ENCODE measurements at places on chromosomes 11 and 22.

- DNase-seq: no peak
Measured at GRCh38 chr11:84452211-84452610, 1166.0 kb upstream of the CCDC90B start.

DNA sequence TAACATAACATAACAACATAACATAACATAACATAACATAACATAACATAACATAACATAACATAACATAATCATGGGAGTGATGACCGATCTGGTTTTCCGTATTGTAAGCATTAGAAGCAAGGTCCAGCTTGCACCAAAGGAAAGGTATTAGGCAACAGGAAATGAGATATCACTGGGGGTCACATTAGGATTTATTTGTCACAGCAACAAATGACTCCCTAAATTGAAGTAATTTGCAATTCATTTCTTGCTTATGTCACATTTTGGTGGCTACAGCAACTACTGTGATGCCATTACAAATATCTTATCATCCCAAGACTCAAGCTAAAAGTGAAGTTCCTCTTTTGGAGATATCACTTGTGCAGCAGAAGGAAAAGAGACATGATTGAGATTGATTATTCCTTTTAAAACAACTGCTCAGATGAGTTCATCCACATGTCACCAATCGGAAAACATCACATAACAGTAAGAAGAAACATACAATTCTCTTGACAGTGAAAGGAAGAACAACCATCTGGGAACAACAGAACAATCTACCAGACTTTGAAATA lies 1331.1 kb upstream of the RAG2 start:
- DNase-seq: no peak

DNA sequence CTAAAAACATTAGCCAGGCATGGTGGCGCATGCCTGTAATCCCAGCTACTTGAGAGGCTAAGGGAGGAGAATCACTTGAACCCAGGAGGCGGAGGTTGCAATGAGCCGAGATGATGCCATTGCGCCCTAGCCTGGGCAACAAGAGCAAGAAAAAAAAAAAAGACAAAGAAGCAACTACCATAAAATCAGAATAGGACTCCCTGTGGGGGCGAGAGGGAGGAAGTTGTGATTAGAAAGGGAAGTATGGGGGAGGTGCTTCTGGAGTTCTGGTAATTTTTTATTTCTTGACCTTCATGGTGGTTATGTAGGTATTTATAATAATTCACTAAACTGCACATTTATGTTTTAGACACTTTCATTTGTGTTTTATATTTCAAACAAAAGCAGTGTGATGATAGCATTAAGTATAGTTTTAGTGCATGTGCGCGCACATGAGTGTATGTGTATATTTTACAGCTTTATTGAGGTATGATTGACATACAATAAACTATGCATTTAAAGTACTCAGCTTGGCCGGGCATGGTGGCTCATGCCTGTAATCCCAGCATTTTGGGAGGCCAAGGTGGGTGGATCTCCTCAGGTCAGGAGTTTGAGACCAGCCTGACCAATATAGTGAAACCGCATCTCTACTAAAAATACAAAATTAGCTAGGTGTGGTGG lies 43.5 kb downstream of the SIK2 start:
- DNase-seq: no peak

DNA sequence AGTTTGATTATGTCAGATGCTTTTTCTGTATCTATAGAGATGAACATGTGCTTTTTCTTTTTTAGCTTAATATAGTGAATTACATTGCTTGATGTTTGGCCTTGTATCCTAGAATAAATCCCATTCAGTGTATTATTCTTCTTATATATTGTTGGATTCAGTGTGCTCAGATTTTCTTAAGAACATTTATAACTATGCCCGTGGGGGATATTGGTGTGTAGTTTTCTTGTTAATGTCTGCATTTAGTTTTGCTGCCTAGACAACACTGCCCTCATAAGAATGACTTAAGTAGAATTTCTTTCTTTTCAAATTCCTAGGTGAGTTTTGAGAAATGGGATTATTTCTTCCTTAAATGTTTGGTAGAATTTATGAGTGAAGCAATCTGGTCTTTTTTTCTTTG lies 98.5 kb downstream of the TMEM135 start:
- DNase-seq: no peak

DNA sequence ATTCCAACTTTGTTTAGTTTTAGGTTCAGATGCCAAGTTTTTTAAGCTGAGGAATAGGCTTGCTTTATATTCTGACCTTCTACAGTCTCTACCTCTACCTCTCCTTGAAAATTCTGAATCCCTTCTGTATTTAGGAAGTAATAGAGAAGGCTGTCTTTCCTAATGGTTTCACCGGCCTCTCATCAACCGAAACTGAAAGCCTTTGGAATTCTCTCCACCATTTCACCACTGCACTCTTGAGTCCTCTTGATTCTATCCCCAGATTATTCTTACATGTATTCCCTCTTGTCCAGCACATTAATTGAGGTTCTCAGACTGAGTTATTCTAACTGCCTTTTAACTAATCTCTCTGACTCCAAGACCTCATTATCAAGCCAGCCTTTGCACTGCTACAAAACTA lies 67.7 kb upstream of the PICALM start:
- DNase-seq: no peak

- no peak for DNase-seq
Measured at GRCh38 chr22:25774575-25775026, 32.6 kb downstream of the MYO18B start.

Data from stimulated activated CD4-positive, alpha-beta T cell treated with anti-CD3 and anti-CD28 coated beads, Interleukin-4, amount 100 ng/mL, for 4 hours (primary cell).